Trophoblast cell (in vitro differentiated cells and primary cell): ENCODE measurements at places on chromosomes 7 and 10.

- no peak for DNase-seq
Observed at GRCh38 chr7:74027683-74028320, at the start of gene ELN. TSS of gene ELN (plus strand) at chr7:74028173. CDS start at chr7:74028188, 15 bp downstream.

DNA sequence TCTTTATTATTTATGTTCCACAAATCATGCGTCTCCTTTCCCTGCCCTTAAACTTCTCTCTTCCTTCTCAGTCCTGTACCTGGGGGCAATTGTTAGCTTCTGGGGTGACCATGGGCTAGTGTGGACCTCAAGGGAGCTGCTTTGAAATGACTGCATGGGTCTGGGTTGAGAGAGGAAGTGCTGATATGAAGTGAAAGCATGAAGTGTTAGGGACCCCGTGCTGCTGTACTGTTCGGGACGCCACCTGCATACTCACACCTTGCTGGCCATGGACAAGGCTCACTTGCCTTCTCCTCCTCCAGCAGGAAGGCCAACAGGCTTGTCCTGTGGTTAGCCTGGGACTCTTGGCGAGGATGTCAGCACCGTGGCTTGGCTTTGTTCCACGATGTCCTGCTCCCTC is 56.7 kb downstream of the MTPN start:
- no peak for DNase-seq

DNA sequence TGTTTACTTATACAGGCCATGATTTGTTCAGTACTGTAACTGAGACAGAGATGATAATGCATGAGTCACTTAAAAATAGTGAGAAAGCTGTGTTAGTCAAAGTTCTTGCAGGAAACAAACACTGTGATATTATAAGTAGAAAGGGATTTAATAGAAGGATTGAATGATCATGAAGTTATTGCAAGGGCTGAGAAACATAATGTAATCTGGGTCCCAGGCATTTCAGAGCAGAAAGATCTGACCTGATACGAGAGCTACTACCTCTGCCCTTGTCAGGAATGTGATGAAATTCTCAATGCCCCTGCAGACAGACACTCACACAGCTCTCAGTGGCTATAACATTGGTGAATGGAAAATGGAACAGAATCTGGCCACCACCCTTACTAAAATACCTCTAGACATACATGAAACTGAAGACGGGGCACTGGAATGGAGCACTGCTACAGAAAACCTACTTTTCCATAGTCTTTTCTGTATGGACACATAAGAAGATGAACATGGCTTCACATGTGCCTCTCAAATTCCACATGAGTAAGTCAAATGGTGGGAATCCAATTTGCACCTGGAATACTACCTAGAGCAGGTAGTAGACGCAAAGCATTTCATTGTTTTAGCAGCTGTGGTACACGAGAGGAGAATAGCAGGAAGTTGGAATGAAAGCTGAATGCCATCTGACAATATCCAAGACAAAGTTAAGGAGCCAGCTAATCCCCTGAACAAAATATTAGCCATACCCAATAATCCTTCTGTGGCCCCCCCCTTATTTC is 19.1 kb upstream of the VWDE start:
- no peak for DNase-seq

DNA sequence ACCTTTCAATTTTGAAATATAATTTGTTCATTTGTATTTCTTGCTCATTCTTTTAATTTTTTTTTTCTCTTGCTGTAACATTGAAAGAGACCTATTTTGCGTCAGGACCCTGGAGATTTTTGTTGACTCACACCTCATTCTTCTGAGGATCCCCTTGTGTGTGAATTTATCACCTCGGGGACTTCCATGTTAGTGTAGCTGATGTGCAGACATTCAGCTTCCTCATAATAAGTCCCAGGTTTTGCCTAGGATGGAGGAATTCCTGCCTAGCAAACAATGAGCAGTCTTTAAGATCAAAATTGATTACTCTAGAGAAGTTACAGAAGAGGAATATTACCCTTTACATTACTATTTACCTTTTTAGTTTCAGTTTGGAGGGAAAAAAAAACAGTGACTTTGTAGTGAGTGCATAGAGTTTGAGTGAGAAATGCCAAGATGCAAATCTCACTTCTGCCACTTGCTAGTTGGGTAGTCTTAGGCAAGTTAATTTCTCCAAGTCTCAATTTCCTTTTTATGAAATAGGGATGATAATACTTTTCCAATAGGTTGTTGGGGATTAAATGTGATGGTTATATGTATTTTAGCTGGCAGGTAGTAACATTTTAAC is 14.3 kb downstream of the TES start:
- no peak for DNase-seq

DNA sequence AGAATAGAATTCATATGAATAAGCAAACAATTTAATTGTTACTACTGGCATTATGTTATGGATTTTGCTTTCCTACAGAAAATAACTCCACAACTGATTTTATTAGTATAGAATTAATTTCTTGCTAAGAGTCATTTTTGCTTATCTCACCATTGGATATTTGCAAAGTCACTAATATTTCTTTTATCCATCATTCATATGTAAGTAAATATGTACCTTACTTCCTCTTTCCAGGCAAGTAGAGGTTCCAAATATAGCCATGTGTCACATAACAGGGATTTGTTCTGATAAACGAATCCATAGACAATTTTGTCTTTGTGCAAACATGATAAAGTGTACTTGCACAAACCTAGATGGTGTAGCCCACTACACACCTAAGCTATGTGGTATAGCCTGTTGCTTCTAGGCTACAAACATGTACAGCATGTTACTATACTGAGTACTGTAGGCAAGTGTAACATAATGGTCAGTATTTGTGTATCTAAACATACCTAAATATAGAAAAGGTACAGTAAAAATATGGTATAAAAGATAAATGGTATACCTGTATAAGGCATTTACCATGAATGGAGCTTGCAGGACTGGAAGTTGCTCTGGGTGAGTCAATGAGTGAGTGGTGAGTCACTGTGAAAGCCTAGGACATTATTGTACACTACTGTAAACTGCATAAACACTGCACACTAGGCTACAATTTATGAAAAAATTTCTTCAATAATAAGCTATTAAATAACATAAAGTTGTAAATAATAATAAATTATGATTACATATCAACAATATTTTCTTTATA is 18.3 kb downstream of the KLLN start:
- peak; percentile 31 for DNase-seq

DNA sequence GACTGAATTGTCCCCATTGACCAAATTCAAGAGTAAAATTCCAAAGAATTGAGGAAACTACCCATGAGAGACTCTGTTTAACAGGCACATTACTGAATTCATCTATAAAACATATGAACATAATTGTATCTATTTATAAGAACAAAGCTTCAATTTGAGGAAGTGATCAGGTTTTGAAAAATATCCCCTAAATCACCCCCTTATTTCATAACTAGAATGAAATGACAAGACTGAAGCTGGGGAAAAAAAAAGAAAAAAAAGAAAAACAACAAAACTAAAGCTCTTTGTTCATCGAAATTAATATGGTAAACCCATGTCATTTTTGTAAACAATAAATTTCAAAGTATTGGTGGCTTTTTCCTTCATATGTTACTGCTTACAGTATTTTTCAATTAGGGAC is 184.9 kb upstream of the SEMA3A start:
- no peak for DNase-seq

- DNase-seq: no peak
Observed at GRCh38 chr7:70554646-70555045, 577.3 kb upstream of the GALNT17 start.

DNA sequence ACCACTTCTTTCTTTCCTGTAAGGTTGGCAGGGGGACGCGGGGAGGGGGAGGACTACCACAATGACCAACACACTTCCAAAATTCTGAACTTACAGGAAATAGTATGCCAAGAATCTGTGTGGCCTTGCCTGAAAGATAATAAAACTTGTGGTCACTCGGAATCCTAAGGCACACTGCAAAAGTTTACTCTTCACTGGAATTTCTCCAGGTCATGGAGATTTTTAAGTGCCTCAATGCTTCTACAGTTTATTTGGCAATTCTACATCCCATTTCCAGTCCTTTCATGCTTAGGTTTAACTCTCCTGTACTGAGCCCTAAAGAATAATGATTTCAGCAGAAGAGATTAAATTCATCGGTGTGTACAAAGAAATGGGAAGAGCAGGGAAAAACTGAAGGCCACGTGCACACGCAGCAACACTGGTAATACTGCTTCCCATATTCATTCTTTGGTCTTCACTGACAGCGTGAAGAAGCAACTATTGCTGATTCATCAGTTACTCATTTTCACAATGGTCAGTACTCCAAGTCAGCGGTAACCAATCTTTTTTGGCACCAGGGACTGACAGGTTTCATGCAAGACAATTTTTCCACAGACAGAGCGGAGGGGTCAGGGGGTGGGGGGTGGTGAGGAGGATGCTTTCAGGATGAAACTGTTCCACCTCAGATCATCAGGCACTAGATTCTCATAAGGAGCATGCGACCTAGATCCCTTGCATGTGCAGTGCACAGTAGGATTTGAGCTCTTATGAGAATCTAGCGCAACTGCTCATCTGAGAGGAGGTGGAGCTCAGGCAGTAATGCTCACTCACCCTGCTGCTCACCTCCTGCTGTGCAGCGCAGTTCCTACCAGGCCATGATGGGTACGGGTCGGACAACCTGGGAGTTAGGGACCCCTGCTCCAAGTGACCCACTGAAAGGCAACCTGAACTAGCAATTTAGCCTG is 9.8 kb downstream of the LARP4B start:
- DNase-seq: peak; percentile 19

DNA sequence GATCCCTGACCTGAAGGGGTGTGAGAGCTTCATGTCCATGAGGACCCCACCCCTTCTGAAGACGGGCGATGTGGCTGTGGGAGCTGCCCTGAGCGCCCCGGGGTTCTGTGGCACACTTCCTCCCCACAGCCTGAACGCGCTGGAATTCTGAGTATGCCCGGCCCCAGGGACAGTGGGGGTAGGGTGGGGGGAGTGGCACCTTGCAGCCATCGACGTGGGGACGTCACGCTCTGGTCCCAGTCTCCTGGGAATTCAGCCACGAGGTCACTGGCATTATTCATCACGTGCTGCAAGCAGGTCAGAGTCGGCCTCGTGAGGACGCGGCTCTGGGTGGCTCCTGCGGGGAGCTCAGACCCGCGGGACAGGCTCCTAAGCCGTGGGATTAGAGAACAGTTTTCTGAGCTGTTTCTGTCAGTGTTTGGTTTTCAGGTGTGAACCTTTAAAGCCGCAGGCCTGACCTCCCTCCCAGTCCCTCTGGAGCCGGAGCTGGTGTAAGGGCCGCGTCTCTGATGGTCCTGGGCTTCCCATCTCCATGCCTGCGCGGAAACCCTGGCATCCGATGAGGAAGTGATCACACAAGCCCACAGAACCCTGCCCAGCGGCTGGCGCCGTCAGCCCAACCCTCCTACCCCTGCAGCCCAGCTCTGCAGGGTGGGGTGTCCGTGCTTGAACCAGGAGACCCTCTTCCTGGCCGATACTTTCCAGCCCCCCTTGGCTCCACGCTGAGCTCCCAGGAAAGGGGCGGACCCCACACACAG is 16.1 kb downstream of the GPR146 start:
- peak; percentile 57 for DNase-seq

DNA sequence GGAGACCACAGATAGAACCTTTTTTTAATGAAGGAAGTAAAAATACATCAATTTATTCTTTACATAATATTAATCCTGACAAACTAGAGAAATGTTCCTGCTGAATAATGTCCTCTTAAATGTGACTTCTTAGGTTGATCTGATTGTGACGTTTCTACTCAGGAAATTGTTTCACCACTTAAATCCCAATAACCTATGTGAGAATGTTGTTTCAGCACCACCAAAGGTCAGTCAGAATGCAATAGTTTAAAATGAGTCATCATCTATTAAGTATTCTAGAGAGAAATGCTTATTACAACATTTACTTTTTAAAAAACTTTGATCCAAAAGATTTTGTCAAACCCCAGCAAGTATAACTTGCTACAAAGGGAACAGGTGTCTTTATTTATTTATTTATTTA is 155.4 kb upstream of the CACNA2D1 start:
- no peak for DNase-seq

GRCh38 chr7:157292770-157293412 is 43.9 kb upstream of the DNAJB6 start:
- peak; percentile 57 for DNase-seq

DNA sequence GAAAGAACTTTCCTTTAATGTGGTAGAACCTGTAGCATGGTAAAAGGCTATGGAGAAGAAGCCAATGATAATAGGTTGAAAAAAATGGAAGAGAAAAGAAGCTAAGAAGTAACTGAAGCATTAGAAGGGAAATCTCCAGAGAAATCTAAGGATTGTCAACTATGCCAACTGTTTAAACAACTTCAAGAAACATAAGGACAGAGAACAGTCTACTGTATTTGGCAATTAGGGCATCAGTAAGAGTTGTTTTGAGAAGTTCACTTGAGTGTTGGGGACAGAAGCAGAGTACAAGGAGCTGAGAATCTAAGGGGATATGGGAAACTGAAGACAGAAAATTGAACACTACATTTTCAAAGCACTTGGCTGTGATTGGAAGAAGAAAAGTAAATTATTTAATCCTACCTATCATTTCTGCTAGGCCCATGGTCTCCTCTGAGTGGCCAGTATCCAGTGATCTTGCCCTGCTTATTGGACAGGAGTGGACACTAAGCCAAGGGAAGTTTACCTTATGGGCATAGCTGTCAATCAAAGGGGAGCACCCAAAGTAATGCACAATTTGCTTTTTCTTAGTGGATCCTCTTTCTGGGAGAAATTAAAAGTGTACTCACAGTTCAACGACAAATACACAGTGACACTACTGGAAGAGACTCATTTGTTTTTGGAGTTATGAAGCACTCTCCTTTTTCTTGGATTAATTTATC is 56.4 kb upstream of the CCDC71L start:
- DNase-seq: peak; percentile 78

DNA sequence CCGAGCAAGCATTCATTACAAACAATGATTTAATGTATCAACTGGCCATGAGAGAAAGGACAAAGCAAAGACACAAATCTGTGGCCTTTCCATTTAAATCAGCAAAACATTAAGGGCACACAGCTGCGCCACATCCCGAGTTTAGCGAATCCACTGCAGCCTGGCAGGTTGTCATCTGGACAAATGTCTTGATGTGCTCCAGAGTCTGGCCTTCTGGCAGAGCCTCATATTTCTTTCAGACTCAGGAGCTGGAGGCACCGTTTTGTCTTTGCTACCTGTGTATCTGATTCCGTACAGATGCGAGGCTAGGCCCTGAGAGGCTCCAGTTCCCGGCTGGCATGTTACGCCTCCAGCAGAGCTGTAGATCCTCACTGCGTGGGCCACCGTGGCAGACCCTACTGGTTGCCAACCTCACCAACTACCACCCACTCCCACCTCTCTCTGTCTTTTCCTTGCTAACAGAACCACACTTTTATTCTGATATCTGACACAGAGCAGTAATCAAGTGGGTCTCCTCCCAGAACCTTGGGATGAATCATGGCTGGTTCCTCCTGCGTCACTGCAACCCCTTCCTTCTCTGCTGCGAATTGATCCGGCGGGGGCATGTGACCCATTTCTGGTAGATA is 40.9 kb upstream of the EFCAB10 start:
- DNase-seq: no peak

- peak; percentile 17 for DNase-seq
Observed at GRCh38 chr10:62050346-62050892, 148.9 kb downstream of the ARID5B start.

DNA sequence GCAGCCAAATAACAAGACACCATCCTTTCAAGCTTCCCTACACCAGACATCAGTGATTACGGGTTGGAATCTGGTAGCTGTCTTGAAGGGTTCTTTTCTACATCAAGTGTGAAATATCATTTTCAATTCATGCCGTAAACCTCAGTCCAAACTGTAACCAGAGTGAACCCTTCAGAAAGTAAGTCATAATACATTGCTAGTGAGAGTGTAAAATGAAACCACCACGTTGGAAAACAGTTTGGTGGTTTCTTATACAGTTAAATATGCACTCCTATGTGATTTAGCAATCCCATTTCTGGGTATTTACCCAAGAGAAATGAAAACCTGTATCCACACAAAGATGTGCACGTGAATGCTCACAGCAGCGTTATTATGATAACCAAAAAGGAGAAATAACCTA is 25.6 kb upstream of the ZC3HAV1L start:
- DNase-seq: no peak
